Right renal cortex interstitium (tissue), 3 donors: ENCODE measurements at places on chromosomes 11 and 22. TPM values are rescaled to one million over a fixed set of nuclear protein-coding genes. Genes with fewer than 3 reads are reported as not detected.

DNA sequence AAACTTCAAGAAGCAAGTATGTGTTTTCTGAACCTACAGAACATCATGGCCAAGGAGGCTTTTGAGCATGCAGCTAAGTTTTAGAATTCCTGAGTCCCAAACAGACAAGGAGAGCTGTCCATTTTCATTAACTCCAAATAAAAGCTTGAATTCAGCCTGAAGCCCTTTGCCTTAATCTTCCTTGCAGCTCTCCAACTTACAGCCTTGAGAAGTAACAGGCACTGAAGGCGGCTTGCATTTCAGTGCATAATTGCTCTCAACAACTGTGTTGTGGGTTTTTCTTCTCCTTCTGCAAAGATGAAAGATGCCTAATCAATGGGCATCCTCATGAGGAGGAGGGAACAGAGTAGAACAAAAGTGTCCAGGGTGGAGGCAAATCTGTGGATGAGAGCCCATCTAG lies 286.0 kb downstream of the FAT3 start:
- DNase-seq, result no peak

DNA sequence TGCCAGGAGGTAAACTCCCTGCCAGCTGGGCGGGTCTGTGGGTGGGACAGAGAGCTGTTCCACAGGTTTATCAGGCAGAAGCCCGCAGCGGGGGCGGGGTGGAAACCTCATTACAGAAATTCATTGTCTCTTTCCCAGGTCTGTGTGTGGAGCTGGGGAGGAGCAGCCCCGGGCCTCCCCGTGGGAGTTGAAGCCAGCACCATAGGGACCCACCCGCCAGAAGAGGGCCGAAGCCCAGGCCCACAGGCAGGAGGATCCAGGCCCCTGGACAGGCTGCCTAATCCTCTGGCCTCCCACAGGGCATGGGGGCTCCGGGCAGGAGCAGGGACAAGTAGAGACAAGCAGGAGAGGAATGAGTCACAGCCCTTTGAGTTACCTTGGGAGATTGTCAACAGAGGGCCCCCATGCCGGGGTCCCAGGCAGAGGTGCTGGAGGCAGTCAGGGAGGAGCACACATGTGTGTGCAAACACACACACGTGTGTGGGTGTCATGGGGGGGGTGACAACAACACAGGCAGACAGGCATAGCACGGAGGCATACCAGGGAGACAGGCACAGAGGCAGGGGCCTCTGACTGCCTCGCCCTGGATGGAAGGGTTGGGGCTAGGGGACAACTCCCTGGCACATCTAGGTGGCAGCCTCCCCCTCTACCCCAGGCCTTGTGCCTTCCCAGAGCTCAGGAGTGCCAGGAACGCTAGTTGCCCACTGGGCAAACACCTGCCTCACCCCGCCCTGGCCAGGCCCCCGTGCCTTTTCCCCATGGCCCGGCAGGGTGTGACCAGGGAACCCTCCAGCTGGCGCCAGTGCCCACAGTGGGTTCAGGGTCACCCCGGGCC lies 1.4 kb downstream of the CDC42BPG start:
- DNase-seq, result no peak

UNC93B1 gene
- 9.4 TPM for polyA plus RNA-seq

SCGB1D2 gene
- polyA plus RNA-seq, result 2.5 TPM

EXPH5 gene
- polyA plus RNA-seq, result 4.0 TPM

DNA sequence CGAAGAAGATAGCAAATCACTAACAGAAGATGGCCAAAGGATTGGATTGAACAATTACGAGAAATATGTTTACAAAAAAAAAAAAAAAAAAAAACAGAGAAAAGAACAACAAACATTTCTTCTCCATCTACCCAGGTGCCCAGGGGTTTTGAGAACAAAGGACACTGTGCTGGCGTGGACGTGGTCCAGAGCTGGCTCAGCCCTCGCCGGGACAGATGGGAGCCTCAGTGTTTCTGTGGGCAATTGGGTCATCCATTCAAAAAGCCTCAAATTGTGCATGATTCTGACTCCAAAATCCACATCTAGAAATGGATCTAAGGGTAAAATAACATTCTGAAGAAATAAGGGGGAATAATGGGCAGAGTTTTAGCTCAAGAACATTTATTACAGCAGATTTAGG lies 63.1 kb downstream of the DHCR7 start:
- no peak for DNase-seq

GRCh38 chr11:134101282-134101681 lies 32.4 kb downstream of the JAM3 start:
- DNase-seq, result no peak

DNA sequence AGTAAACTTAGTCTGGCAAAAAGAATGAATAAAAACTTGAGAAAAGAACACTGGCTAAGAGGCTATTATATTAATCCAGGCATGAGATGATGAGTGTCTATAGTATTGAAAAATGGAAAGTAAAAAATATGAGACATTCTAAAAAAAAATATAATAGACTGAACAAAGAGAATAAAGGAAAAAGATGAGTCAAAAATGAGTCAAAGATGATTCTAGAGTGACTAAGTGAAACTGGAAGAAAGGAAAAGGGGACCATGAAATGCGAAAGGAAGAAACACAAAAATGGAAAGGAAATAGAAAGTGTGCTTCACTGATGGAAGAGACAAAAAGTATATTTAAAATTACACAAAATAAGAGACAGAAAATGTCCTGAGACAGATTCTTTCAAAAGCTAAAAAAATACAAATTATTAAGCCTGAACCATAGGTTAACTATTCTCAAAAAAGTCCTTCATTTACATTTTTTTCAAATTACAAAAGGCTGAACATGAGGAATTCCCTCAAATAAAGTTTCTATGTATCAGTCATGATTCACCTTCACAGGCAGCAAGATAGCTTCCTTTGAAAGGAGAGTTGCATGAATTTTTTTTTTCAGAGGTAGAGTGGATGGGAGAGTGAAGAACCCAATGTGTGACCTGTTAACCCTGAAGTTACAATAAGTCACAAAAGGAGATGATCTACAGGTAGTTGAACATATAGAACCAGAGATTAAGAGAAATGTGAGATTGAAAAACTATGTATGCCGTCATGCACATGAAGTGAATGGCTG lies 75.2 kb downstream of the EIF3M start:
- DNase-seq, result no peak

DNA sequence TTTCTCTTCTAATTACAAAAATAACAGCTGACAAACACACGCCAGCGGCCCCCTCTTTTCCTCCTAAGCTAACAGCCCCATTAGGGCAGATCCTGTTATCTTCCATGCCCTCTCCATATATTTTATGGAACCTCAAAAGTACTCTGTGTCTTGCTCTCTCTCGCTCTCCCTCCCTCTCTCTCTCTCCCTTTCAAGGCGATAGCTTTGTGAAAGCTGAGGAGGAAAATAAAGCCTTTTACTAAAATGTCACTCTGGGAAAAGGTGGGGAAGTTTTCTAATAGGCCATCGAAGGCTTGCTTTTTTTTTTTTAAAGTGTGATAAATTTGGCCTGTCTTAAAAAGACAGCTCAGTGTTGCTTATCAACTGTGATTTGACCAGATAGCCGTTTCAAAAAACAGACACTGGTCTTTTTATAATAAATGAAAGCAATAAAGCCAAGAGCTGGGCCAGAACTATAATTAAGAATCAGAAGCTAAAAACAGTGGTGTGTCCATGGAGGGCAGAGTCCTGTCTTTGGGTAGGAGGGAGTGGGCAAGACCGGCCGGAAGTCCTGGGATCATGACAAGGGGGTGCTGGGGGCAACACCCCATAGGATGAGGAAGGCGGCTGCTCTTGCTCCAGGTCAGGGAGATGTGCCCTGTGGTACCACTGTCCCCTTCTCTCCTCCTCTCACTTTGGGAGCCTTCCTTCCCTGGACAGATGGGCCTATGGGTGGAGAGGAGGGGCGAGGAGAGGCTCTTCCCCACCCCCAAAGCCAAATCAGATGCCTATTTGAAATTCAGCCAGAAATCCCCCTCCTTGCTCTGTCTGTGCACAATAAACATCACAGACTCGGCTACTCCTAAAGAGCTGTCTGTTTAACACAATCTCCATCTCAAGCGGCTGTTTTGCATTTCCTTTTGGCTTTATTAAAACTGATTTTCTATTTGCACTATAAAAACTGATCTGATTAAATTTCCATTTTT lies 267.2 kb downstream of the BUD13 start:
- DNase-seq, result no peak

CRYBA4 gene
- not detected for polyA plus RNA-seq

DNA sequence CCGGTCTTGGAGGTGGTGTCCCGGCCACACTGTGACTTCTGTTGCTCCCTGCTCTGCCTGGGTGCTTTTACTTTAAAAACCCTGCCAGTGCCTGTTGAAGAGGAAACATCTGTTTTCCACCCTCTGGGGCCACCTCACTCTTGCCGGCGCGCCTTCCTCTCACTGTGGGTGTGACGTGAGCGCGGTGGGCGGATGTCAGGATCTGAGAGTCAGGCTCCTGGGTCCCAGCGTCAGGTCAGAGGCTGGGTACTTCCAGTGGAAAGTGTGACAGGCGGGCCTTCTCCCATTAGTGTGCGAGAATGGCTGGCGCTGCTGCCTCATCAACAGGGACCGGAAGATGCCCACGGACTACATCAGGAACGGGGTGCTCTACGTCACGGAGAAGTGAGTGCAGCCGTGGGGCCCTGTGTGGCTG lies 54.2 kb downstream of the GRAMD4 start:
- DNase-seq, result no peak

CENPM gene
- 12.0 TPM for polyA plus RNA-seq

DNA sequence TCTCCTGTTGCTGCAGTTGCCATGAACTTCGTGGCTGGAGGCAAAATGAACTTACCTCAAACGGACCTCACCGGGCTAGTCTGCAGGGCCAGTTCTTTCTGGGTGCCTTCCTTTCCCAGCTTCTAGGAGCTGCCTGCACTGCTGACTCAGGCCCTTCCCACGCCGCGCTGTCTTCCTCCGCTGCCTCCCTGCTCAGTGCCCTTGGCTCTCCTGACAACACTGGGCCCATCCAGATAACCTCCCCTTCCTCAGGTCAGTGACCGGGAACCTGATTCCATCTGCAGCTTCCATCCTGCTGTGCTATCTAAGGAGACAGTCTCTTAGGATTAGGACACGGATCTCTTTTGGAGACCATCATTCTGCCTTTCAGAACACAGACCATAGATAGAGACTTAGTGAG lies 19.3 kb downstream of the MOB2 start:
- DNase-seq, result no peak

- no peak for DNase-seq
These were observed 80.8 kb downstream of the SIK3 start for GRCh38 chr11:117017456-117017855.

- DNase-seq, result no peak
These were observed 39.6 kb downstream of the PDE2A start for GRCh38 chr11:72634472-72635095.

DNA sequence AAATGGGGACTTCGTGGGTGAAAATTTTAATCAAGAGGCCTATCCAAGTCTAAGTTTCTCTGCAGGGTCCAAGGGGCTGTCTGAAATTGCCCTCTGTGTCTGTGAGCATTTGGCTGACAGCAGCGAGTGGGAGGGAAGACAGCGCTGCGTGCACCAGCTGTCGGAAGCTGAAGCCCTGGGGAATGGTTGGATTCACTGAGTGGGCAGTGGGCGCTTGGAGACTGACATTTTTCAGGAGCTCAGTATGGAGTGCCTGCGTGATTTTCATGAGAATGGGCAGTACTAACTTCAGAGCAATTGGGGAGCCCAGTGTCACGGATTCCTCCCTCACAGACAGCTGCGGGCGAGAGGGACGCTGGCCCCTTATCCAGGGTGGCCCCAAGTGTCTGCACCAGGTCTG lies 388.8 kb upstream of the B3GAT1 start:
- DNase-seq, result no peak

GRCh38 chr11:111367411-111368284 lies 11.4 kb downstream of the POU2AF1 start:
- DNase-seq, result no peak

DNA sequence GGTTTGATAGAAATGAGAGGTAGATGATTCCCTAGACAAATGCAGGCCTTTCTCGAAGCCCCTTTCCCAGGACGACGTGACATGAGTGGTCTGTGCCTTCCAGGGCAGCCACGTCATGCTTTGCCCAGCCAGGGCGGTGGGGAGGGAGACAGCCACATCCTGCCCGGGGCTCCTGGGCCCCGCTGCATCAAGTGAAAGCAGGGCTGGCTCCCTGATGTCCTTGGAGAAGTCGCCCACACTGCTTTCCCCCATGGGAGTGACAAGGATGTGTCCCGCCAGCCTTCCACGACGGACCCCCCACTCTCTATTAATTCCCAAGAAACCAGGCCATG lies 13.2 kb downstream of the PPARA start:
- DNase-seq, result no peak

DNA sequence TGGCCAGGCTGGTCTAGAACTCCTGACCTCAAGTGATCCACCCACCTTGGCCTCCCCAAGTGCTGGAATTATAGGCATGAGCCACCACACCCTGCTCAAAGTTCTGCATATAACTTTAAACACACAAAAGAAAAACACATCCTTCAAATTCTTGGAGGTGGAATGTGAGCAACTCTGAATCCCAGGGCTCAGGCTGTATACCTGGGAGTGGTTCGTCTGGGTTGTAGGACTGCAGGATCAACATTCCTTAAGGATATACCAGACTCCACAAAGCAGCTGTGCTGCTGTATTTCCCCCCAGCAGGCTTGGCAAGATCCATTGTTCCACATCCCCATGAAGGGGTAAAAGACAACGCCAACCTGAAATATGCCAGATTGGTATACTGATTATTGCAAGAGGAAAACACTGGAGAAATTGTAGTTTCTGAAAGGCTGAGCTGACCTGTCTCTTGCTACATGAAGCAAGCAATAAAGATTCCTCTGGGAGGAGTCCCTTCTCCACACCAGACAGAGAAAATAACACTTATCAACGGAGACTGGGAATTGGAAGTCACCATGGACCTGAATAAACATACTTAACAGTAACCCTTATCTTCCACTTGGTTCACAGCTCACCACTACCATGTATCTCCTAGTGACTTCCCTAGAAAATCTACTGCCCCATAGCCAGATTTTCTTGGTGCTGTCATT lies 12.2 kb upstream of the RPS3 start:
- no peak for DNase-seq
